ENCODE measurements at places on chromosomes 5 and 9. TPM values are rescaled to one million over a fixed set of nuclear protein-coding genes. Genes with fewer than 3 reads are reported as not detected.

Gene GABRA1
- not detected for polyA plus RNA-seq

Gene AHRR
- 24.6 TPM for polyA plus RNA-seq

Gene DTWD2
- polyA plus RNA-seq: 1.9 TPM

Gene SPATA31C1
- not detected for polyA plus RNA-seq

Gene KCNIP1
- not detected for polyA plus RNA-seq

Gene C5orf58
- polyA plus RNA-seq: not detected

Gene TMEM174
- polyA plus RNA-seq: not detected

Gene FGF18
- polyA plus RNA-seq: 0.27 TPM

Gene OCLN
- 2.1 TPM for polyA plus RNA-seq

Gene NOP16
- 29.3 TPM for polyA plus RNA-seq

Gene DNAJC25
- 14.1 TPM for polyA plus RNA-seq

Gene CDC25C
- polyA plus RNA-seq: 3.2 TPM

Gene GDA
- polyA plus RNA-seq: not detected

Gene PRUNE2
- polyA plus RNA-seq: 1.1 TPM

Gene AFF4
- 62.3 TPM for polyA plus RNA-seq

Gene CLTA
- polyA plus RNA-seq: 314 TPM

Gene OR1Q1
- polyA plus RNA-seq: 0.14 TPM

Gene PCDHA1
- polyA plus RNA-seq: 0.09 TPM

Gene ERBIN
- 43.4 TPM for polyA plus RNA-seq

Gene FRRS1L
- polyA plus RNA-seq: 0.14 TPM

Gene PPIC
- 56.0 TPM for polyA plus RNA-seq

Gene RNF183
- not detected for polyA plus RNA-seq

Gene PCDHGB1
- 3.2 TPM for polyA plus RNA-seq

Gene MARCOL
- polyA plus RNA-seq: not detected

Gene C9
- polyA plus RNA-seq: 0.02 TPM

Gene REEP2
- 24.7 TPM for polyA plus RNA-seq

Gene C8G
- polyA plus RNA-seq: not detected

Gene LRRC19
- not detected for polyA plus RNA-seq

Gene OLFML2A
- polyA plus RNA-seq: 34.4 TPM

Gene CDC14B
- 19.1 TPM for polyA plus RNA-seq

Gene ABLIM3
- polyA plus RNA-seq: 52.6 TPM

Gene PCYOX1L
- polyA plus RNA-seq: 11.0 TPM

Gene RIGI
- 11.1 TPM for polyA plus RNA-seq

Gene SAPCD2
- polyA plus RNA-seq: 1.8 TPM

Gene ZER1
- 28.0 TPM for polyA plus RNA-seq

Gene PKD2L2
- polyA plus RNA-seq: not detected

Gene RAB3C
- not detected for polyA plus RNA-seq

Gene GBGT1
- polyA plus RNA-seq: 3.5 TPM

Gene ROPN1L
- polyA plus RNA-seq: 0.29 TPM

Gene HK3
- polyA plus RNA-seq: not detected

Gene FOXD4L4
- polyA plus RNA-seq: not detected

Gene MLANA
- polyA plus RNA-seq: not detected

Gene SPATA31E1
- 0.02 TPM for polyA plus RNA-seq

Gene ANXA1
- 596 TPM for polyA plus RNA-seq

Gene IL5
- polyA plus RNA-seq: not detected

All from AG04450 (cell line).